ENCODE measurements at places on chromosomes 1 and 21.

DNA sequence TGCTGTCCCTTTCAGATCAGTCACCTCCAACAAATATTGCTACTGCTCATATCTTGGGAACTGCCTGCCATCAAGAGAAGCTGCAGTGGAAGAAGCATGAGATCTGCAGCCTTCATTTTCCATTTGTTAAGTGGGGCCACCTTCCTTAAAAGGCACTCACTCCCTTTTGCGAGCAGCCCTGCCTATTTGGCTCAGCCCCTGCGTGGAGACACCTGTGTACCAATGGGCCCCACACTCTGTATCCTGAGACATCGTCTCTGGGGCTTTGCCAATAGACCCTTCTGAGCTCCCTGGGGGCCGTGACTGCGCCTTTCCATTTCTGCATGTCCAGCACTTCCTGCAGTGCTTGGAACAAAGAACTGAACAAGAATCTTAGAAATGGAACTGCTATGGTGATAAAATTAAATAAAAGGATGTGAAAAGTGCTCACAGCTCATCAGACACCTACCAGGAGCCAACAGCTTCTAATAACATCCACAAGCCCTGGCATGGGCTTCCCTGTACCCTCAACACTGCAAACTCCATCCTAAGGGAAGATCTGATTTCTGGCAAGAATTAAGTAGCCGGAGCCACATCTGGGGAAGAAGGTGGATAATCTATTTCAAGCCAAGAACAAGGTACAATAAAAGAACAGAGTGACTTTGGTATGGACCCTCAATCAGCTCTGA lies 36.7 kb downstream of the PARP1 start:
- DNase-seq, result no peak

- no peak for DNase-seq
These were observed 3.3 kb downstream of the SOX13 start for GRCh38 chr1:204075890-204076846.

DNA sequence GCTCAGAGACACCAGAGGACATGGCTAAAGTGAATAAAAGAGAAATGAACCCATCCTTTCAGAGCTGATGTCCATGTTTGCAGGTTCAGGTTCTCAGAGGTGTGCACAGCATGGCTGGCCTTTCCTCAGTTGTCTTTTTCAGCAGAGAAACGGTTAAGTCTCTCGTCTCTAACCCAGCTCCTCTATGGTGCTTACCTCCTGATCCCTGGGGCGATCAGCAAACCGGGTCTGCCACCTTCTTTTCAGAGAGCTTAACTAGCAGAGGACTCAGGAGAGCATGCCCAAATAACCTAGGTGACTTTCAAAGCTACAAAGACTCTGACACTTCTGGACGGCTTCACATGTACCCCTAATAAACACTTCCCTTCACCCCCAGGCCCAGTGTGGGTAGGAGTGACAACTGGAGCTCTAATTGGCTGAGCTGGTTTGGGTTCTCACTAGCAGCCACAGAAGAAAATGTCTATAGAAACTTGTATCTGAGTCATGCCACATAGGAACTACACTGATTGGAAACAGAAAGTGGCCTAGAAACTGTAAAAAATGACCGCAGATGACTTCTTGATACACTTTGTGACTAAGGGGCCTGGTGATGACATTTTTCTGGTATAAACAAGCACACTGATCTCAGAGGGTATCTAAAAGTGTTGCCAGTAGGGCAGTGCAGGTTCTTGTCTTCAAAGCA lies at the start of gene AIM2:
Gene AIM2, minus strand, starts transcription at position 329 of the 682 bp plus-strand sequence. CDS start 3,267 bp downstream, outside the sequence.
- no peak for DNase-seq

- no peak for DNase-seq
These were observed 60.5 kb downstream of the SPATA46 start for GRCh38 chr1:162316187-162316586.

GRCh38 chr1:158485455-158485854 lies 13.4 kb downstream of the OR10R2 start:
- peak; percentile 69 for DNase-seq

DNA sequence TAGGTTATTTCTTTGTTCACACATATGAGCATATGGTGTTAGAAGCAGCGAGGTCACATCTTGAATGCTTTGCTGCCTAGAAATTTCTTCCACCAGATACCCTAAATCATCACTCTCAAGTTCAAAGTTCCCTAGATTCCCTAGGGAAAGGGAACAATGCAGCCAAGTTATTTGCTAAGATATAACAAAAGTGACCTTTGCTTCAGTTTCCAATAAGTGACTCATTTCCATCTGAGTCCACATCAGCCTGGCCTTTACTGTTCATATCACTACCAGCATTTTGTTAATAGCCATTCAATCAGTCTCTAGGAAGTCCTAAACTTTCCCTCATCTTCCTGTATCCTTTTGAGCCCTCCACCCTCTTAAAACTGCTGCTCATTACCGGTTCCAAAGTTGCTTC lies 1502.5 kb downstream of the KCNT2 start:
- no peak for DNase-seq

- DNase-seq, result no peak
These were observed 164.3 kb downstream of the SETD4 start for GRCh38 chr21:35896060-35896459.

DNA sequence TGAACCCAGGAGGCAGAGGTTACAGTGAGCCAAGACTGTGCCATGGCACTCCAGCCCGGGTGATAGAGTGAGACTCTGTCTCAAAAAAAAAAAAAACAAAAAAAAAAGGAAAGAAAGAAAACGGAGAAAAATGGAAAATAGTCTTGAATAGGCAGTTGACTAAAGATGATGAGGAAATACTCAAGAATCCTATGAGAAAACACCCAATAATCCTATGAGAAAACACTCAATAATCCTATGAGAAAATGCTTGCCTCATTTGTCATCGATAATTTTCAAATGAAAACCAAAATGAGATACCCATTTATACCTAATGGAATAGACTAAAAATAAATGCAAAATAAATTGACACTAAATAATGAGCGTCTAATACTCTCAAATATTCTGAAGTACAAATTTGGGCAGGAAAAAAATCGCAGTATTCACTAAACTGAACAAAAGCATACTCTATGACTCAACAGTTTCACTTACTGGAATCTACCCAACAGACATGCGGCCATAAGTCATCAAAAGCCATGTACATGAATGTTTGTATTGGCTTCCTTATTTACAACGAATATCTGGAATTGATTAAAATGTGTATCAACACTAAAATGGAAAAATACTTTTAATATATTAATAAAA lies 733.9 kb upstream of the CHRM3 start:
- DNase-seq, result no peak

DNA sequence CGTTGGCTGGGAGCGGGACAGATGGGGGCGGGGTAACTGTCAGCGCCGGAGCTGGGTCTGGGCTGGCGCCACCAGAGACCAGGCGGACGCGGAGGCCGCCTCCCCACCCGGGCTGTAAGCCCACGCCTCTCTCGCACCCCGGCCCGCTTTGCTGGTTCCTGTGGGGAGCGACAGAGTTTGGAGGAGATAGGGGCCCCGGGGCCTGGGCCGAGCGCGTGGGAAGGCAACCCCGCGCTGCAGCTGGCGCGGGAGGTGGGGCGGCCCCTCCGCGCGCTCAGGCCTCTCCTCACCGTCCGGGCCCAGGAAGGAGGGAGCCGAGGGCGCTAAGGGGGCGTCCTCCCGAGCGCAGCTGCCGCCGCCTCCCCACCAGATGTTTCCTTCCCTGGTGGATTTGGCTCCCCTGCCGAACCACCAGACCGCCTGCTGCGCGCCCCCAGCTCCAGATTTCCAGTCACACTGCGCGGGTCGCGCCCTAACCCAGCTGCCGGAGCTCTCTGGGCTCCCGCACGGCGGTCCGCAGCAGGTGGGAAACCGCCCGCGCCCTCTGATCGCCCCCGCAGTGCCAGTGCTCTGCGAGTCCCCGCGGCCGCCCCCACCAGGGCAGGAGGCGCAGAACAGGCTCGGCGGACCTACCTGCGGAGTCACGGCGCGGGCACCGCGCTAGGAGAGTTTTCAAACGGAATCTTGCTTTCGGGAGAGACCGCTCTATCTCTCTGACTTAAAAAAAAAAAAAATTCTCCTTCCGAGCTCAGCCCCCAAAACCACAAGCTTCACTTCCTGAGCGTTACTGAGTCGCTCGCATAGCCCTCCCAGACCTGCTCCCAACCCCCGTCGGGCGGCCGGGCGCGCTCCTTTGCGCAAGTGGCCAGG lies 1.1 kb downstream of the GFI1 start:
- DNase-seq, result peak; percentile 45

GRCh38 chr1:169701261-169702005 lies 10.0 kb downstream of the SELL start:
- no peak for DNase-seq

DNA sequence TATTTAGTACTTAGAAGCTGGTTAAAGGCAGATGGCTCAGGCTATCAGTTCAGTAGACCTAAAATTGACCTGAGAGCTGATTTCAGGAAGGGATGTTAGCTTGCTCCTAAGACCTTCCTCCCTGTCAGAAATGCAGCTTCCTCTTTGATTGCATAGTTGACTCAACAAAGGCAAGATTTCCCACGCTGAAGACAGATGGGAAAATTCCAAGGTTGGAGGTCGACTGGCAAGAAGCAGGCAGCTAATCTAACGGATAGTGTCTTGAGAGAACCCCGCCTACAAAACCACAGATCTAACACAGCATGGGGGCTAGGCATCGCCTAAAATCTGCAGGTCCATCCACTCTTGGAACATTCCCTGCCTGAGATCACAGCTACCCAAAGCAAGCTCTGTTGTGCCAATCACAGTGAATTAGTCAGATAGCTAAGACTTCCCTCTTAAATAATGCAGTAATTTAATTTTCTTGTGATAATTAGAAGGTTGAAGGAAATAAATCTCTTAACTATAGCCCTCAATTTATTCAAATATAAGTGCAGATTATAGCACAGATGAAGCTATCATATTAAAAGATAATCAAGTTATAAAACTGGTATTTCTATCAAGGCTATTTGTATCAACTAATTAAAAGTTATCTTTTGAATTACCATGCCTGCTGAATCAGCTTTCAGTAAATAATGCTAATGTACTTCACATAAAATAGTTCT lies 357.8 kb upstream of the SGIP1 start:
- no peak for DNase-seq

DNA sequence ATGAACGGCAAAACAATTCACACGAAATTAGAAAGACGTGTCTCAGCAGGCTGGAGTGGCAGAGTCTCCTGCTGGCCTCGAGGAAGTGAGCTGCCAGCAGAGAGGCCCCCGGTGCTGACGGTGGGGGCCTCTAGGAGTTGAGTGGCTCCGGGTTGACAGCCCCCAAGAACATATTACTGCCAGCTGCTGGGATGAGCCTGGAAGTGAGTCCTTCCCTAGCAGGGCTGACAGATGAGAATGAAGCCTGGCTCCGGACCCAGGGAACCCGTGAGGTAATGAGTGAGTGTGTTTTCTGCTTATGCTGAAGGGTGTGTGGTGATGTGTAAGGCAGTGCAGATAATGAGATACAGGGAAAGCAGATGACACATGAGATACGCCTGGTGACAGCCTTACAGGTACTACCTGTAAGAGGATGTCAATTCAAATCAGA lies 23.5 kb upstream of the LRRC47 start:
- DNase-seq, result no peak

DNA sequence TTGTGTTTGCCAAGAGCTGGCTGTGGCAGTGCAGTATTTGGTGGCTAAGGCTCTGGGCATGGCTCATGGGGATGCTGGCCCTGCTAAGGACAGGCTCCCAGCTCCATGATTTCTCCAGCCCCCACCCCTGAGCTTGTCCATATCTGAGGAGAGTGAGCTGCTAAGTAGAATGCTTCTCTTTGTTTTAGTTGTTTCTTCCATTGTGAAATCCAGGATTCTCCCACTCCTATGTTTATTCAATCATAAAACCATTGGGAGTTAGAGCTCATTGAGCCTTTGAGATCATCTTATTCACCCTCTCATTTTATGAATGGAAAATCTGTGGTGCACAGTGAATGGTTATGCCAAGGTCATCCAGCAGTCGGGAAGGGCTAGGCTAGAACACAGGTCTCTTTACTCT lies 188.8 kb downstream of the TNR start:
- DNase-seq, result no peak

- DNase-seq, result no peak
These were observed 23.6 kb upstream of the MARK1 start for GRCh38 chr1:220504329-220504728.

GRCh38 chr1:10339815-10340214 lies 59.0 kb upstream of the PGD start:
- peak; percentile 24 for DNase-seq

GRCh38 chr1:34982820-34983376 lies 2.2 kb downstream of the TMEM35B start:
- no peak for DNase-seq

- no peak for DNase-seq
These were observed 19.7 kb downstream of the EXOC8 start for GRCh38 chr1:231318015-231318355.

DNA sequence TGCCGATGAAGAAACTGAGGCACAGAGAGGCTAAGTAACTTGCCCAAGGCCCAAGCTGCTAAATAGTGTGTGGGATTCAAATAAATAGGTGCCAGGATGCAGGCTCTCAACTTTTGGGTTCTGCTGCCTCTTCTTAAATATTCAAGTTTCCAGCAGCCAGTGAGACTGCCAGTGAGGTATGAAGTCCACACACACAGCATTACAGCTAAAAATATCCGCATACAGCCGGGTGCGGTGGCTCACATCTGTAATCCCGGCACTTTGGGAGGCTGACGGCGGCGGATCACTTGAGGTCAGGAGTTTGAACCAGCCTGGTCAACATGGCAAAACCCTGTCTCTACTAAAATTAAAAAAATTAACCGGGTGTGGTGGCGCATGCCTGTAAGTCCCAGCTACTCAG lies 78.4 kb upstream of the DIRAS3 start:
- DNase-seq, result no peak

- no peak for DNase-seq
These were observed 478.6 kb downstream of the MATN1 start for GRCh38 chr1:30244801-30245200.

GRCh38 chr1:151372058-151372934 lies at the start of gene SELENBP1:
SELENBP1 (minus strand) TSS chr1:151372705; CDS start chr1:151372641, 64 bp downstream.
- DNase-seq, result peak; percentile 92

DNA sequence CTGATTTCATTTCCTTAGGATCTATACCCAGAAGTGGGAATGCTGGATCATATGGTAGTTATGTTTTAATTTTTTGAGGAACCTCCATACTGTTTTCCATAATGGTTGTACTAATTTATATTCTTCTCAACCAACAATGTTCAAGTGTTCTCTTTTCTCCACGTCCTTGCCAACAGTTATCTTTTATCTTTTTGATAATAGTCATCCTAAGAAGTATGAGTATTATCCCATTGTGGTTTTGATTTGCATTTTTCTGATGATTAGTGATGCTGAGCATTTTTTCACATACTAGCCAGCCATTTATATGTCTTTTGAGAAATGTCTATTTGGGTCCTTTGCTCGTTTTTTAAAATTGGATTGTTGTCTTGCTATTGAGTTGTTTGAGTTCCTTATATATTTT lies 38.5 kb downstream of the ABCD3 start:
- DNase-seq, result no peak

- DNase-seq, result no peak
These were observed 14.9 kb downstream of the CREG1 start for GRCh38 chr1:167538657-167539056.

- DNase-seq, result no peak
These were observed 12.9 kb upstream of the CTBS start for GRCh38 chr1:84587099-84587498.

All from NCI-H2081 (cell line).